ENCODE measurements at places on chromosomes 5 and 9. TPM values are rescaled to one million over a fixed set of nuclear protein-coding genes. Genes with fewer than 3 reads are reported as not detected.

The IFNA21 gene
- polyA plus RNA-seq = not detected

The MEIKIN gene
- 0.20 TPM for polyA plus RNA-seq

The ZNF883 gene
- 8.3 TPM for polyA plus RNA-seq

The PDLIM7 gene
- 61.9 TPM for polyA plus RNA-seq

The GABRA1 gene
- polyA plus RNA-seq = not detected

The RETREG1 gene
- polyA plus RNA-seq = 114 TPM

The PAPPA gene
- polyA plus RNA-seq = 0.59 TPM

The CCNO gene
- 0.11 TPM for polyA plus RNA-seq

The BARHL1 gene
- polyA plus RNA-seq = not detected

The DCAF12 gene
- 8.3 TPM for polyA plus RNA-seq

The INSL6 gene
- polyA plus RNA-seq = not detected

The GLRA1 gene
- not detected for polyA plus RNA-seq

The ADAMTS2 gene
- polyA plus RNA-seq = 7.0 TPM

The AGXT2 gene
- not detected for polyA plus RNA-seq

The CCDC192 gene
- 0.43 TPM for polyA plus RNA-seq

The TICAM2 gene
- polyA plus RNA-seq = 1.5 TPM

The IRX2 gene
- 0.20 TPM for polyA plus RNA-seq

The EIF4E1B gene
- polyA plus RNA-seq = not detected

The N4BP3 gene
- 0.79 TPM for polyA plus RNA-seq

The HINT1 gene
- 294 TPM for polyA plus RNA-seq

The PIP5K1B gene
- polyA plus RNA-seq = 37.8 TPM

The KIF12 gene
- polyA plus RNA-seq = 0.23 TPM

The CD14 gene
- 25.1 TPM for polyA plus RNA-seq

The ARL15 gene
- 14.2 TPM for polyA plus RNA-seq
